ENCODE measurements at places on chromosomes 13 and 19. TPM values are rescaled to one million over a fixed set of nuclear protein-coding genes. Genes with fewer than 3 reads are reported as not detected.

The LHB gene
- total RNA-seq, result not detected

The CEACAM20 gene
- total RNA-seq, result not detected

The KLK12 gene
- not detected for total RNA-seq

The ERICH4 gene
- total RNA-seq, result not detected

The TEKTIP1 gene
- not detected for total RNA-seq

The IL11 gene
- under 0.01 TPM for total RNA-seq

The PEG3 gene
- 0.32 TPM for total RNA-seq

The B9D2 gene
- 8.9 TPM for total RNA-seq
